ENCODE measurements at places on chromosomes 2 and 18.
A peak's percentile ranks its signal among the peaks of the same experiment; 100 is the strongest.

GRCh38 chr2:72757177-72757775 lies 68.6 kb downstream of the EXOC6B start:
- H3K27me3 ChIP-seq, result no peaks in the 10 kb centered on the region
- H3K27ac ChIP-seq, result peak overlapping the region; percentile 65
- DNase-seq, result no peak
- H3K36me3 ChIP-seq, result 0 out of 2 replicates have a peak, but pooled peaks cover 3% of the 10 kb centered on the region
- H3K4me1 ChIP-seq, result peaks cover 29% of the 10 kb centered on the region
- H3K4me3 ChIP-seq, result no peak overlapping the region

DNA sequence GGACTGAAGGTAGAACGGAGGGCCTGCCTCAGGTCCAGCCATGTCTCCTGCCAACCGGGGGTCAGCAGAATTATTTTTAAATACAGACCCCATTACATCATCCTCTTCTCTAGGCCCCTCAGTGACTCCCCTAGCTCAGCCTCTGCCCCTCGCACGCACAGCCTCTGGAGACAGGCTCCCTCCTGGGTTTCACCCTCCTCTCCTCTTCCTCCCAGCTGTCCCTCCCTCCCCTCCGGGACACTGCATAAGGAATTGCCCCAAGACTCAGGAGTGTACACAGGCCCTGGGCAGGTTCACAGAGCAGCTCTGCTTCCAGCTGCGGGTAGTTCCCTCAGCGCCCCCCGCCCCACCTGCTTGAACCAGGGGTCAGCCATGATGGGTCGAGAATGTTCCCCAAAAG lies 520.2 kb upstream of the MYT1L start:
- DNase-seq, result no peak
- no peaks in the 10 kb centered on the region for H3K27me3 ChIP-seq
- no peaks in the 10 kb centered on the region for H3K4me1 ChIP-seq
- no peak overlapping the region for H3K27ac ChIP-seq
- H3K4me3 ChIP-seq, result no peak overlapping the region
- no peaks in the 10 kb centered on the region for H3K36me3 ChIP-seq

GRCh38 chr2:153588408-153588807 lies 109.8 kb upstream of the RPRM start:
- no peaks in the 10 kb centered on the region for H3K4me1 ChIP-seq
- no peaks in the 10 kb centered on the region for H3K27me3 ChIP-seq
- no peak overlapping the region for H3K4me3 ChIP-seq

DNA sequence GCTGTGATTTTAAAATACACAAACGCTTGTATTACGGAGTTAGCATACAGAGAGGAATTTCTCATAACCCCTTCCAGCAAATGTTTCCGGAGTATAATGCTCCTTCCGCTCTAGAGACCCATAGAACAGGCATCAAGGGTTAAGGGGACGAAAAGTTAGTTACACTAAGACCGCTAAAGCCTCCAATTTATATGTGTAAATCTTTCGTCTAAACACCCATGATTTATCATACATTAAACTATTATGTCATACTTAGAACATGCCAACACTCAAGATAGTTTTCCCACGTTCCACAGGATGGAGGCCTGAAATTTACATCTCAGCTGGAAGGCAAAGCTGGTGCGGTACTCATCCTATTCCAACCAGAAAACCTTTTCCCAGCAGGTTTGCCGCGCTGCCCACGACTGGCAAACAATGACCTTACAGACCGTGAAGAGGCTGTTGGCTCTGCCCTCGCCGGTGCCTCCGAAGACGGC lies 650 bp downstream of the ORMDL1 start:
- no peak for DNase-seq
- peak overlapping the region; percentile 65 for H3K27ac ChIP-seq
- peaks cover 72% of the 10 kb centered on the region for H3K36me3 ChIP-seq
- no peaks in the 10 kb centered on the region for H3K27me3 ChIP-seq
- H3K4me3 ChIP-seq, result peak overlapping the region; percentile 67
- H3K4me1 ChIP-seq, result no peaks in the 10 kb centered on the region

- H3K4me1 ChIP-seq, result no peaks in the 10 kb centered on the region
- no peak for DNase-seq
- no peaks in the 10 kb centered on the region for H3K36me3 ChIP-seq
- peaks cover 18% of the 10 kb centered on the region for H3K27me3 ChIP-seq
- no peak overlapping the region for H3K27ac ChIP-seq
Measured at GRCh38 chr2:241038374-241039180, 40.2 kb downstream of the SNED1 start.

GRCh38 chr2:120267348-120267747 lies 14.7 kb downstream of the RALB start:
- peaks cover 23% of the 10 kb centered on the region for H3K36me3 ChIP-seq
- peaks cover 2% of the 10 kb centered on the region for H3K4me1 ChIP-seq
- no peak overlapping the region for H3K27ac ChIP-seq
- no peaks in the 10 kb centered on the region for H3K27me3 ChIP-seq

GRCh38 chr2:219174801-219175200 lies 1.9 kb downstream of the CNPPD1 start:
- no peak overlapping the region for H3K27ac ChIP-seq
- no peaks in the 10 kb centered on the region for H3K4me1 ChIP-seq
- DNase-seq, result no peak
- no peaks in the 10 kb centered on the region for H3K27me3 ChIP-seq
- H3K4me3 ChIP-seq, result no peak overlapping the region

GRCh38 chr2:188506843-188507242 lies 215.2 kb downstream of the GULP1 start:
- no peaks in the 10 kb centered on the region for H3K27me3 ChIP-seq
- no peak for DNase-seq
- no peak overlapping the region for H3K27ac ChIP-seq

- no peaks in the 10 kb centered on the region for H3K27me3 ChIP-seq
- peaks cover 12% of the 10 kb centered on the region for H3K4me1 ChIP-seq
- no peak overlapping the region for H3K4me3 ChIP-seq
- no peak for DNase-seq
- no peak overlapping the region for H3K27ac ChIP-seq
- no peaks in the 10 kb centered on the region for H3K36me3 ChIP-seq
Measured at GRCh38 chr2:176494949-176495353, 225.7 kb downstream of the MTX2 start.

GRCh38 chr2:29202819-29203495 lies 87.7 kb downstream of the CLIP4 start:
- no peak overlapping the region for H3K4me3 ChIP-seq
- no peak overlapping the region for H3K27ac ChIP-seq
- DNase-seq, result no peak
- H3K36me3 ChIP-seq, result no peaks in the 10 kb centered on the region
- H3K27me3 ChIP-seq, result no peaks in the 10 kb centered on the region
- H3K4me1 ChIP-seq, result no peaks in the 10 kb centered on the region

Data from RWPE2 (cell line).